ENCODE measurements at places on chromosomes 13 and 19.

GRCh38 chr13:60121337-60121687 lies 42.4 kb downstream of the DIAPH3 start:
- DNase-seq = no peak

GRCh38 chr13:43988302-43988701 lies 108.6 kb downstream of the LACC1 start:
- no peak for DNase-seq

DNA sequence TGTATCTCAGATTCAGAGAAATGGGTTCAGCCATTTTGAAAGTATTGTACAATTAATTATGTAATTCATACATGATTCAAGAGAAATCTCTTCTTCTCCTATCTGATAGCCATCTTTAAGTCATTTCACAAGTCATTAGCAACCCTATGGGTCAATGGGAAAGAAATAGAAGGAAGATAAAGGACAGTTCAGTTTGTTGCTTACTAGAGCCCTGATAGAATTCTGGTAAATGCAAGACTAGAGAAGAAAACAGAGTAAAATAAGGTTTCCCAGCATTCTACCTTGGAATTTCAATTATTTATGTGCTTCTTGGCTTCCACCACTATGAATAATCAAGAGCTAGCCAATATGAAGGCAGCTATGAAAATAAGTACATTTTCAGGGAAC lies 117.7 kb downstream of the LHFPL6 start:
- DNase-seq = no peak

DNA sequence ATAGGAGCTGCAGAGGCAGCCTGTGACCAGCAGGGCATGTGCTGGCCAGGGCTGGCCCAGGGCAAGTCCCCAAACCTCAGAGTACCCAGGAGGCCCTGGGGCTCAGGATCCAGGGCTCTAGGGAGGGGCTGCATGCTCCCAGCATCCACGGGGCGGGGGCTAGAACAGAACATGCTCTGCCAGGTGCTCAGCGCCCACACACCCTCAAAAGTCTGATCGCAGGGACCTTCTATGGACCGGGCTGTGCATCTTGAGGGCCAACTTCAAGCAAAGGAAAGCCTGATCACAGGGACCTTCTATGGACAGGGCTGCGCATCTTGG lies 33.5 kb downstream of the ELL start:
- DNase-seq = no peak

GRCh38 chr13:48231080-48231479 lies 1.9 kb upstream of the ITM2B start:
- DNase-seq = peak; percentile 55

GRCh38 chr13:59771272-59771671 lies 392.5 kb downstream of the DIAPH3 start:
- no peak for DNase-seq

- peak; percentile 84 for DNase-seq
Measured at GRCh38 chr19:12676384-12676792, 5.3 kb downstream of the DHPS start.

- no peak for DNase-seq
Measured at GRCh38 chr13:35891507-35892441, 239.4 kb downstream of the DCLK1 start.

GRCh38 chr19:41864374-41864773 lies 4.3 kb downstream of the RPS19 start:
- no peak for DNase-seq

GRCh38 chr19:7789447-7789846 lies 26.4 kb downstream of the CLEC4M start:
- DNase-seq = no peak

DNA sequence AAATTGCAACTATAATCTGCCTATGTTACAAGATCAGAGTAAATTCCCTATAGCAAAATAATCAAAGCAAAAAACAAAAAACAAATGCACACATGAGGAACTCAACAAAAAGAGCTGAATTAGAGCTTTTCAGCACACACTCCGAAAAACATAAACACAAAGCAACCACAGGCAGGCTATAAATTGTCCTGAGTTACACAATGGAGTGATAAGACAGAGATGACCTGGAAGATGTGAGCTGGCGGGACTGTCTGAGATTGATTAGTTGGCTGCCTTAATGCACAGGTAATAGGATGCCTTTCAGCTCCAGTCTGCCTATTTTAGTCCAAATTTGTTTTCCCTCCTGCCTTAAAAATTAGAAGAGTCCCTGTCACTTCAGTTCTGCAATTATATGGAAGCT lies 159.0 kb upstream of the FNDC3A start:
- DNase-seq = no peak

DNA sequence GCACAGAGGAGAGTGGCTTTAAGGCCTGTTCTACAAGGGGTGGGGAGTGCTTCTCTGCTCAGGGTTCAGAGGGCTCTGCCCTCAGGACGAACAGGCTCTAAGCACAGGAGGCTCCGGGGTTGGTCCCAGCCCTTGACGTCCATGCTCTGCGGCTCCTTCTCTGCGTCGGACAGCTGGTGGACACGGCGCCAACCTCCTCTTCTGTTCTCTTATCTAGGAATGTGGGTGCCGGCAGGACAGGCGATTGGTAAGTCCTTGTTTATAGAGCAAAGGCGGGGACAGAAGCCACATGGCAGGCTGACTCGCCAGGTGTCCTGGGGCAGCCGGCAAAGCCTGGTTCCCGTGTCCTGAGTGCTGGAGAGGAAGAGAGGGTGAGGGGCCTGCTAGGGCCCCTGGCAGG lies 8.4 kb upstream of the RPS15 start:
- peak; percentile 54 for DNase-seq

GRCh38 chr19:7901337-7901736 lies 2.3 kb upstream of the MAP2K7 start:
- no peak for DNase-seq

DNA sequence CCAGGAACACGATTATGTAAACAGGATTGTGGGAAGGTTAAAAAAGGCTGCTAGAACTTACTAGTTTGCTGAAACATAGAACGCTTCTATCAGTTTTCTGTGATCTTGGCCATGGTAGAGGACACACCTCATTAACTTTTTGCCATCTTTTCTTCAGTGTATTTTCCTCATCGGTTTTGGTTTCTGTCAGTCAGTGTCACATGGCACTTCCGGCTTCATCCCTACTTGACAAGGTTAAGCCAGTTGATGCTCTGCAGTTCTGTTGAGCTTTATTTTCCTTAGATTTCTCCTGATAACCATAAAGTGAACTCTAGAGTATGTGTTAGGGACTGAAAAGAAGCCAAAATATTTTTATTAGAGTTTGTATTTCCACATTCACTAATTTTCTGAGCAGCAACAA lies 147.5 kb downstream of the NDFIP2 start:
- no peak for DNase-seq

DNA sequence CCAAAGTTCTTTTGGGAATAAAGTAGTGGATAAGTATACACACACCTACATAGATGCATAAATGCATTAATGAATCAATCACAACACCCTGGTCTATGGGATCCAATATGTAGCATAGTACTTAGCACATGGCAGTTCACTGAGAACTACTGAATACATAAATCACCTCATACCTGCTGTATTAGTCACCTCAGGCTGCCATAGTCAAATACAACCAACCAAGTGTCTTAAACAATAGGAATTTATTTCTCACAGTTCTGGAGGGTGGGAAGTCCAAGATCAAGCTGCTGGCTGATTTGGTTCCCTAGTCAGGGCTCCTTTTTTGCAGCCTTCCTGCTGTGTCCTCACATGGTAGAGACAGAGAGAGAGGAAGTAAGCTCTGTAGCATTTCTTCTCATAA lies 228.2 kb downstream of the NHLRC3 start:
- DNase-seq = no peak

GRCh38 chr19:18046059-18046718 lies 38.2 kb downstream of the ARRDC2 start:
- no peak for DNase-seq

- no peak for DNase-seq
Measured at GRCh38 chr13:94248454-94249228, 230.8 kb downstream of the DCT start.

DNA sequence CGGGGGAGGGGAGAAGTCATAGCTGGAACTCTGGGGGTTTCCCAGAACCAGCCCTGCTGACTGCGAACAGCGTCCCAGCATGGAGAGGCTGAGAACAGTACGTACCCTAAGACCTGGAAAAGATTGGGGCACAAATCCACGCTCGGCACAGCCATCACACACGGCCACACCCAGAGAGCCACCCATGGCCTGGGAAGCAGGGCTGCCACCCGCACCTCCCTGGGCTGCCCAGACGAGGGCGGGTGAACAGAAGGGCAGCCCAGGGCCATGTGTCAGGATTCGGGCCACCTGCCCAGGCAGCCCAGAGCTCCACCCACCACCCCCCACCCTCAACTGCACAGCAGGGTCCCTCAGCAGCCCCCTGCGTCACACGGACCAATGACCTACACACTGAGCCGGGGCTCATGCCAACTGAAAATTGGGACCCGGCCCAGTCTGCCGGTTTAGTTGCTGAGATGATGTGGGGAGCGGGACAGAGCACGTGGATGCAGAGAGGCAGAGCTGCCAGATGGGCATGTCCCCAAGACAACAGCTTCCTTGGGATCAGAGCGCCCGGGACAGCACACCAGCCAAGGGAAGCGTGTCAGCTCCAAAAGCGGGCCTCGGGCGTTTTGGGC lies 8.5 kb downstream of the UBXN6 start:
- peak; percentile 87 for DNase-seq

DNA sequence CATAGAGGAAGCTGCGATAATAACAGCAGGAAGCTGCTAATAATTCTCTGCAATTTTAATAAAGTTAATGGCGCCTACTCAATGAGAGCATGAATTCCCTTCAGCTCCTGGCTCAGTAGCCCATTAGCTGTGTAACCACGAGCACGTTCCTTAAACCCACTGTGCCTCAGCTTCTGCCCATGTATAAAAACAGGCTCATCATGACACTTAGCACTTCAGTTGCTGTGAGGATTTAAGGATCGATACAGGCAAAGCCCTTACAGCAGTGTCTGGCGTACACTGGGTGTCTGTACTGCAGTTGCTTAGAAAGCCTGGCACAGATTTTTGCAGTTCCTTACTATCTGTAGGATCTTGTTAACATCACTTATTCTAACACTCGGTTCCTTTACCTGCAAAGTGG lies 673.4 kb upstream of the ARGLU1 start:
- no peak for DNase-seq

DNA sequence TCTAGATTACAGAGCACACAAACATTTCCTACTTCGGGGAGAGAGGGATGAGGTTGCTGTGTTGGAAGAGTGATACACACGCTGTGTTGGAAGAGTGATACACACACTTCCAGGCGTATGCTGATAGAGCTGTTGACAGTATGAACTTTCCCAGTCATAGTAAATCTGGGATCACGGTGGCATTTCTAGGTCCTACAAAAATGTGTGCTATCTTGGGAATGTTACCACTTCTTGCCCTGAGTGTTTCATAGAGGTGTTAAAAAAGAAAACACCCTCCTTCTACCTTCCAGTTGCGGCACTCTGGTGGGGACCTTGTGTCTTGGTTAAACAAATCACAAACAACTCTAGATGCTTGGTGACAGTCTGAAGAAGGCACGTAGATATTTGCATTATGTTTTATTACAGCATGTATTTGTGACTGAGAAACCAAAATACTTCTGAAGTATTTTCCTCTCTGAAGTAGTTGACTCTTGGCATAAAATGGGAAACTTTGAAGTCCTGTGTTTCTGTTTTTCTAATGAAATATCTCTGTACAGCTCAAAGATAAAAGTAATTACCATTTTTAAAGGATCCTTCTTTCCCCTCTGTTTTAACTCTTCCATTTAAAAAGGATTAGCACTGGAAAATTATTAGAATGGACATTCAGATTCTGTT lies 52.5 kb downstream of the ARHGAP35 start:
- DNase-seq = no peak

GRCh38 chr13:98478189-98479129 lies 98.4 kb downstream of the STK24 start:
- DNase-seq = no peak

DNA sequence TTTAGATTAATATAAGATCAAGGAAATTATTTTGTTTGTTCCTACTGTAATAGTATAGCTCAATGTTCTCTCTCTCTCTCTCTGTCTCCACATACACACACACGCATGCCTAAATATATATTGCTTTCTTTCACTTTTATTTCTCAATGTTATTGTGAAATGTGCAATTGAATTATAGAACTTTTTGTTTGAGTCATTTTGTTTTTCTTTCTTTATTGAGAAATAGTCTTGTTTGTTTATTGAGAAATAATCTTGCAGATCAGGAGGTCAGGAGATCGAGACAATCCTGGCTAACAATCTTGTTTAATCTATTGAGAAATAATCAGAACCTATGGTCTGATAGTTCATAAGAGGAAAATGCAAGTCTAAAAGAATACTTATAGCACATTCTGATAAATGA lies 1581.3 kb downstream of the EFNB2 start:
- no peak for DNase-seq

GRCh38 chr19:2717638-2718541 lies 3.3 kb downstream of the DIRAS1 start:
- no peak for DNase-seq

DNA sequence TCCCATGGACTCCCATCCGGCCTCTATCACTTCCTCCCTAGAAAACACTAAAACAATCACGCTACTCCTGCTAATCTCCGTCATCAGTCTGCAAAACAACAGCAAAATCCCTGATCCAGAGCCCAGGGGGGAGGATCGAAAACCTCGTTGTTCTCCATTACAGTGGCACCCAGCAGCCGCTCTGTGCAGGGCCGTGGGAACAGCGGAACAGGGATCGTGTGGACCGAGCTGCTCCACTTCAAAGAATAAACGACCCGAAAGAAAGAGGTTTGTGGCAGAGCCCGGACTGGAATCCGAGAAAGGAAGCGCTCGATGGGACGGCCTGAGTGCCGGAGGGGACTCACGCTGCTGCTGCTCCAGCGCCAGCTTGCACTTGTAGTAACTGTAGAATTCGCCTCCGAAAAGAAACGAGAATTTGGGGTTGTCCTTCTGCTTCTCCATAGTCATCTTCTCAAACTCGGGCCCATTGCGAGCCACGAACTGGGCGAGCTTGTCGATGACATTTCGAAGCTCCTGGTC lies 652 bp downstream of the CHERP start:
- DNase-seq = no peak

GRCh38 chr13:30006246-30006645 lies 155.8 kb upstream of the UBL3 start:
- no peak for DNase-seq

DNA sequence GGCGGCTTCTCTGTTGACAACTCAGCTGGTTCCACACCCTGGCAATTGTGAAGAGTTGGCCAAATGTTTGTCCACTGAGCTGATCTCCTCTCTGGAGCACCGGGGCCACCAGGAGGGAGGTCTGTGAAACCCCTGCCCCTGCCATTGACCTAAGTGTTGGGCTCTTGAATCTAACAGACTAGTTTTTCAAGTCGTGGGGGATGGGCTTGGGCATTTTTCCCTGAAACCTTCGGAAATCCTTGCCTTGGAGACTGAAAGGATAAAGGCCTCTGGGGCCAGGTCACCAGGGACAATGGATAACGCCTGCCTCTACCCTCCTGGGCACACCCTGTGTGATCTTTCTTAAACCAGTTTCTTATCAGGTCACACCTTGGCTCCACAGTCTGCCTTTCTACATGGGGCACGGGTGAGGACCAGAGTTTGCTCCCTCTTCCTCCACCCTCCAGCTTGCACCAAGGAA lies 881 bp downstream of the GEMIN7 start:
- DNase-seq = no peak

DNA sequence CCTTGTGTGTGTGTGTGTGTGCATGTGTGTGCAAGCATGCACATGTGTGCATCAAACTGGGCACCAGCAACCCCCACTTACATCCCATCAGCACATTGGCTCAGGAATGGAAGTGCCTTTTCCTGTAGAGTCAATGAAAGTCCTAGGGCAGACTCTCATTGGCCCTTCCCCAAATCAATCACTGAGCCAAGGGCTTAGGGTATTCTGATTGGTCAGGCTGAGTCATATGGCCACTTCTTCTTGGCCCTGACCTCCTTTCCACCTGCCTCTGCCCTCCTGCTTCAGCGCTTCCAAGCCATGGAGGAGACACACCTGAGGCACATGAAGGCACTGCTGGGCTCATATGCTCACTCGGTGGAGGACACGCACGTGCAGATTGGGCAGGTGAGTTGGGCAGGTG lies 20.9 kb downstream of the FCHO1 start:
- DNase-seq = no peak

Measured in cerebellar cortex (tissue), 1 donor.